ENCODE measurements at places on chromosomes 16 and 17. TPM values are rescaled to one million over a fixed set of nuclear protein-coding genes. Genes with fewer than 3 reads are reported as not detected.

The CA10 gene
- not detected for total RNA-seq

The ZSCAN10 gene
- total RNA-seq = not detected

The ANKFN1 gene
- 5.6 TPM for total RNA-seq

The CRISPLD2 gene
- total RNA-seq = 216 TPM

The HES7 gene
- not detected for total RNA-seq

The VAT1L gene
- total RNA-seq = not detected

- no peak for DNase-seq
These were observed 45.1 kb downstream of the SOCS3 start for GRCh38 chr17:78314683-78315354.

GRCh38 chr16:80197741-80198201 lies 343.0 kb upstream of the DYNLRB2 start:
- no peak for DNase-seq

- no peak for DNase-seq
These were observed 62.7 kb downstream of the GAS7 start for GRCh38 chr17:10135539-10136257.

DNA sequence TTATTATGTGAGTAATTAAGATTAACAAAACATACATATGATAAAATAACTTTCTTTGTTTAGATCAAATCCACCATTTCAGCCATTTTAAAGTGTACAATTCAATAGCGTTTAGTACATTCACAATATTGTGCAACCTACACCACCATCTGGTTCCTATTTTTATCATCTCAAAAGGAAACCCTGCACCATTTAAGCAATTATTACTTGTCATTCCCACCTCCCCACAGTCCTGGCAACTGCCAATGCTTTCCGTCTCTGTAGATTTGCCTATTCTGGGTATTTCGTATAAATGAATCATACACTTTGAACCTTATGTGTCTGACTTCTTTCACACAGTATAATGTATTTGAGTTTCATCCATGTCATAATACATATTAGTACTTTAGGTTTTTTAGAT lies 162.5 kb upstream of the CNTNAP4 start:
- DNase-seq = no peak

GRCh38 chr17:29007456-29007855 lies 1.6 kb upstream of the SEZ6 start:
- DNase-seq = no peak

DNA sequence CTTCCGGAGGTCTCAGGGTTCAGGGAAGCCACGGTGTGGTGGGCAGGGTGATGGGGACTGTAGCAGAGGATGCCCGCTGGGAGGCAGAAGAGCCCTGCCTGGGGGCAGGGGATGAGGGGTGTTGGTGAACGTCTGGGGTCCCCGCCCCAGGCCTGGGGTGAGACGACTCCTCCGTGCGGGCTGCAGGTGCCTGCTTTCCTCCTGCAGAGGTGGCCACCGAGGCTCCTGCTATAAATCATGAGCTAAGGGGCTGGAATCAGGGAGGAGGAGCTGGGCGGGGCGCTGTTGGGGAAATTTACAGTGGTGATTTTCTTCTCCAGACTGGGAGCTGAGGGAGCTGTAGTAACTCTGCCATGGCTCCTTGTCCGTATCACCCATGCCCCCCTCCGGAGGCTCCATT lies 167.0 kb downstream of the MRM1 start:
- DNase-seq = no peak

- no peak for DNase-seq
These were observed 21.1 kb upstream of the TAC4 start for GRCh38 chr17:49869038-49869374.

GRCh38 chr17:47636273-47637030 lies 13.3 kb upstream of the KPNB1 start:
- DNase-seq = no peak

DNA sequence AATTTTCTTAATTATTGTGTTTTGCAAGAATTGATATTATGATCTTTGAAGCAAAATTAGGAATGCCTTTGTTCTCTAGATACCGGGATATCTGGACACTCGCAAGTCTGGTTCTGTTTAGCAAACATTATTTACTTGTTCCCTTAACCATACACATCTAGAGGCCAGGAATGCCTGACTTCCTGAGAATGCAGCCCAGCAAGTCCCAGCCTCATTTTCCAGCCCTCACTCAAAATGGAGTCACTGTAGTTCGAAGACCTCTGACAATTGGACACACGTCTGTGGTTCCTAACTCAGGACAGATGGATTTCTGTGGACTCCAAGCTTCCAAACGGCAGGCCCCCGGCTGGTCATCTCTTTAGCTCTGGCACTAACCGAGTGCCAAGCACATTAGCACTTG lies 355.4 kb upstream of the RBFOX1 start:
- DNase-seq = no peak

GRCh38 chr16:17387256-17387655 lies 83.5 kb downstream of the XYLT1 start:
- DNase-seq = no peak

- no peak for DNase-seq
These were observed 671 bp downstream of the CHMP6 start for GRCh38 chr17:80992077-80992947.

DNA sequence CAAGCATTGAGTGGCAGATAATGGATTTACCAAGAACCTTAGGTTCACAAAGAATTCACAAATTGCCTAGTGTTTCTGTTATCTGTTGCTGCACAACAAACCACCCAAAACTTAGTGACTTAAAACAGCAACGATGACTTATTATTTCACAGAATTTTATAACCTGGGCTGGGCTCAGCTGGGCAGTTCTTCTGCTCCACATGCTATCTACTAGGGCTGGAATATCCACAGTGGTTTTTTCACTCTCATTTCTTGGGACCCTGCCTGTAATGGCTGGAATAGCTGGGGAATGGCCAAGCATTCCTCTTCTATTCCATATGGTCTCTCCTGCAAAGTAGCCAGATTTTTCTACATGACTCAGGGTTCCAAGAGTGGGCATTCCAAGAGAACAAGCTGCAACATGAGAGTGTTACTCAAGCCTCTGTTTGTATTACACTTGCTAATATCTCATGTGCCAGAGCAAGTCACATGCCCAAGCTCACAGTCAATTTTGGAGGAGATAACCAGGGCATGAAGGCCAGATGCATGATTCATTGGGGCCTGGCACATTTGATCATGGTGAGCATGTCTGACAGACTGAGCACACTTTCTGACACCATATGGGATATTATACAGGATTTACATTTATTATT lies 4.9 kb upstream of the PSMD7 start:
- no peak for DNase-seq
